ENCODE measurements at places on chromosomes 3 and 15. TPM values are rescaled to one million over a fixed set of nuclear protein-coding genes. Genes with fewer than 3 reads are reported as not detected.

SCG3 gene
- total RNA-seq, result not detected

AAGAB gene
- 35.8 TPM for total RNA-seq

DAG1 gene
- 17.0 TPM for total RNA-seq

SNX4 gene
- 50.7 TPM for total RNA-seq

SAXO2 gene
- not detected for total RNA-seq

CELF6 gene
- 0.16 TPM for total RNA-seq

EPHA6 gene
- not detected for total RNA-seq

PLA2G4E gene
- total RNA-seq, result not detected

EFHB gene
- total RNA-seq, result 0.94 TPM

MCF2L2 gene
- total RNA-seq, result 7.5 TPM

CRYGS gene
- total RNA-seq, result 5.6 TPM

CHRNB4 gene
- not detected for total RNA-seq

ZBED2 gene
- 546 TPM for total RNA-seq

DAZL gene
- total RNA-seq, result not detected

KNG1 gene
- total RNA-seq, result not detected

CCR2 gene
- total RNA-seq, result 1.1 TPM

WNT5A gene
- 0.05 TPM for total RNA-seq

PIGZ gene
- total RNA-seq, result 2.1 TPM

LSAMP gene
- not detected for total RNA-seq

WDR49 gene
- total RNA-seq, result not detected

CCDC191 gene
- 0.68 TPM for total RNA-seq

ALG1L2 gene
- not detected for total RNA-seq

ITIH4 gene
- total RNA-seq, result 3.6 TPM

TRPM1 gene
- total RNA-seq, result not detected

SEMA3B gene
- total RNA-seq, result 0.30 TPM

PRRT3 gene
- 10.7 TPM for total RNA-seq

SATB1 gene
- 831 TPM for total RNA-seq

CDV3 gene
- 288 TPM for total RNA-seq

SMAD6 gene
- total RNA-seq, result 0.43 TPM

NOX5 gene
- 0.21 TPM for total RNA-seq

REC114 gene
- total RNA-seq, result not detected

MYH15 gene
- total RNA-seq, result 0.09 TPM

Data from activated T-helper 2 cell treated with anti-CD3 and anti-CD28 coated beads, Interferon-gamma antibody, Interleukin-2, Interleukin-4, amounts not matched to agents 10 μg/mL and 5 μg/mL and 100 μg/mL, durations not matched to agents 14 hours and 24 hours and 36 hours (primary cell).